ENCODE measurements at places on chromosomes 5 and 9. TPM values are rescaled to one million over a fixed set of nuclear protein-coding genes. Genes with fewer than 3 reads are reported as not detected.

GRCh38 chr5:168153876-168154270 is 137.6 kb upstream of the WWC1 start:
- no peak overlapping the region for H3K27ac ChIP-seq
- H3K4me3 ChIP-seq = no peak overlapping the region
- H3K27me3 ChIP-seq = peaks cover 10% of the 10 kb centered on the region
- no peaks in the 10 kb centered on the region for H3K4me1 ChIP-seq
- no peaks in the 10 kb centered on the region for H3K36me3 ChIP-seq

DNA sequence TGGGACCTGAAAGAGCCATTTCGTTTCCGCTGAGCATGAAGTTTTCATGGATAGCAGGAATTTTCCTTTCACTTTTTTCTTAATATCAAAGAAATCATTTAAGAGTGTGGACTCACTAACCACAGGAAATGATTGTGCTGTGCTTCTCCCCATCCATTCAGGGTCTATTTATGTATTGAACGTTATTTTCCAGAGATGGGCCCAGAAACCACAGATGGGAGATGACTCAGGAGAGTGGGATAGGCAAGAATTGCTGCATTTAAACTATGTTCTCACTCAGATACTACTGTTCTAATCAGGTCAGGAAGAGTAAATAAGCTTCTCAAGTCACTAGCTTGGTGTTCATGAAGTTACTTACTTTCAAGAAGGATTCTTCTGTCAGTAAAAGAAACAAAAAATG is 763.8 kb downstream of the DTWD2 start:
- no peak overlapping the region for H3K4me3 ChIP-seq
- H3K27ac ChIP-seq = no peak overlapping the region
- H3K4me1 ChIP-seq = no peaks in the 10 kb centered on the region
- H3K27me3 ChIP-seq = no peaks in the 10 kb centered on the region
- DNase-seq = no peak
- H3K36me3 ChIP-seq = no peaks in the 10 kb centered on the region

- H3K4me3 ChIP-seq = no peak overlapping the region
- no peaks in the 10 kb centered on the region for H3K36me3 ChIP-seq
- no peak for DNase-seq
Measured at GRCh38 chr5:7976411-7977190, 107.7 kb downstream of the MTRR start.

DNA sequence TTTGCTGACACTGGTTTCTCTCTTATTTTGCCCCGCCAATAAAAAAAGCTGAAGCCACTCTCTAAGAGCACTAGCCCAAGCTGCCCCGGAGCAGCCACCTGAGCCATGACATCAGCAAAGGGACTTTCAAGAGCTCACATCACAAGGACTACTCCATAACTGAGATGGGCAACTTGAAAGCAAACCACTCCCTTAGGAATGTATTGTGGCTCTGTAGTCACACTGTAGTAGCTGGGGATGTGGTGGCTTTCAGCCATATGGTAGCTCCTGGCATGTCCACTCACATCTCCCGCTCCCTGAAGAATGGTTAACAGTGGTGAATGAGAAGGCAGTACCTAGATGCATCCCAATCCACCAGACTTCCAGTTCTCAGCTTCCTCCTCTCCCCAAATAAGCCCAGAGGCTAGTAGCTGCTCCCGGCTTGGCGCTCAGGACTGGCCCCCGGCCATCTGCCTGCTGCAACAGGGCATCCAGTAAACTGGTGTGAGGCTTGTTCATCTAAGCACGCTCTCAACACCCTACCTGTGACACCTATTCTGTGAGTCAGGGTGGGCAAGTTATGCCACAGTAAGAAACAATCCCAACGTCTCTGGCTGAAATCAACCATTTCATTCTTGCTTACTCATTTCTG is 63.7 kb downstream of the S1PR3 start:
- no peaks in the 10 kb centered on the region for H3K4me1 ChIP-seq
- DNase-seq = no peak

- no peak overlapping the region for H3K27ac ChIP-seq
- no peak overlapping the region for H3K4me3 ChIP-seq
- H3K27me3 ChIP-seq = peaks cover 4% of the 10 kb centered on the region
- no peaks in the 10 kb centered on the region for H3K4me1 ChIP-seq
- H3K36me3 ChIP-seq = no peaks in the 10 kb centered on the region
Measured at GRCh38 chr5:66646570-66646969, 50.4 kb downstream of the MAST4 start.

DNA sequence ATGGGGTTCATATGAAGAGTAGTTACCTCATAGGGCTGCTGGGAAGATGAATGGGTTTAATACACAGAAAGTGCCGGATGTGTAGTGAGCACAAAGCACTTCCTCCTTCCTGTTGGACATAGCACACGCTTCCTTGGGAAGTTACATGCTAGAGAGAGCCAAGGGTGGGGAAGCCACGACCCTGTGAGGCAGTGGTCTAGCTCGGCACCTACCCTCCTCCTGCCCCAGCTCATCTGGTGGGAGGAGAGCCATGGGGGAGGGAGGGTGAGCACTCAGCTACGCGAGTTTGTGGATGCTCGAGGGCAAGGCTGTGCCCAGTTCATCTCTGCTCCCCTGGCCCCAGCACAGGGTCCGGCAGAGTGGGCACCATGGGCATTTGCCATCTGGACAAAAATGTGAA is 43.6 kb upstream of the NEK6 start:
- no peaks in the 10 kb centered on the region for H3K27me3 ChIP-seq
- no peaks in the 10 kb centered on the region for H3K36me3 ChIP-seq
- no peak for DNase-seq
- peaks cover 80% of the 10 kb centered on the region for H3K4me1 ChIP-seq
- H3K4me3 ChIP-seq = no peak overlapping the region

DNA sequence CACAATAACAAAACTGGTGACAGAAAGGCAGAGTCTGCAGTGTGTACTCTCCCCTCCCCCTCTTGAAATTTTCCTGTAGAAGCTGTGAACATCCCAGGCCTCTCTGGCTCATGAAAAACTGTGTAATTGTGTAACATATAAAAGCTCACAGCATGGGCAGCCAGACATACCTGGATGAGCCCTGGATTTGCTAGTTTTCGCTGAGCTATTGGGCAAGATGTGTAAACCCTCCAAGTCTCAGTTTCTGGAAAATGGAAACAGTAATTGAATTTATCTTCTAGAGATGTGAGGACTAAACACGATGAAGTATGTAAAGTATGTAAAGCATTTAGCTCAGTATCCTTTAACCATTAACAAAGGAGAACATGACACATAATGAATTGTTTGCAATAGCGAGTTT is 143.2 kb upstream of the ANKH start:
- no peak overlapping the region for H3K27ac ChIP-seq
- H3K4me3 ChIP-seq = no peak overlapping the region
- no peak for DNase-seq
- no peaks in the 10 kb centered on the region for H3K27me3 ChIP-seq
- H3K36me3 ChIP-seq = no peaks in the 10 kb centered on the region

DNA sequence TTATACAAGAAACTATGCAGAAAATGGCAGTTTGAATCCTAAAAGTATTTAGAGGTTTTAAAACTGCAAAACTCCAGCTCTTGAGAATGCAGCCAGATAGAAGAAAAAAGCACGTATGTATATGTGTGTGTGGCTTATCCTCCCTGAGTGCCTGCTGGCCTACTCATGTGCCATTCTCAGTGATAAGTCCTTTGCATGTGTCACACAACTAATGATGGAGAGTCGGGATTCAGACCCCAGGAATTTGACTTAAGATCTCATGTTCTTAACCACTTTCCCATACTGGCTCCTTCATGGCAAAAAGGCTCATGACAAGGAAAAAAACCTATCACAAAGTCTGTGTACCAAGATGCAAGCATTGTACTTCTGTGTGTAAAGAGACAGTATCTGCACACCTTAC is 26.6 kb downstream of the SMARCA2 start:
- H3K36me3 ChIP-seq = peaks cover 52% of the 10 kb centered on the region
- no peak overlapping the region for H3K27ac ChIP-seq
- H3K4me3 ChIP-seq = no peak overlapping the region

SARDH gene
- total RNA-seq = 8.2 TPM

PCDHB4 gene
- total RNA-seq = not detected

DMGDH gene
- 0.86 TPM for total RNA-seq

PAX5 gene
- total RNA-seq = 0.21 TPM

STX17 gene
- total RNA-seq = 35.2 TPM

KIF20A gene
- 76.3 TPM for total RNA-seq

JAKMIP2 gene
- 3.9 TPM for total RNA-seq

SEC24A gene
- total RNA-seq = 32.2 TPM
